ENCODE measurements at places on chromosomes 7 and 10.

DNA sequence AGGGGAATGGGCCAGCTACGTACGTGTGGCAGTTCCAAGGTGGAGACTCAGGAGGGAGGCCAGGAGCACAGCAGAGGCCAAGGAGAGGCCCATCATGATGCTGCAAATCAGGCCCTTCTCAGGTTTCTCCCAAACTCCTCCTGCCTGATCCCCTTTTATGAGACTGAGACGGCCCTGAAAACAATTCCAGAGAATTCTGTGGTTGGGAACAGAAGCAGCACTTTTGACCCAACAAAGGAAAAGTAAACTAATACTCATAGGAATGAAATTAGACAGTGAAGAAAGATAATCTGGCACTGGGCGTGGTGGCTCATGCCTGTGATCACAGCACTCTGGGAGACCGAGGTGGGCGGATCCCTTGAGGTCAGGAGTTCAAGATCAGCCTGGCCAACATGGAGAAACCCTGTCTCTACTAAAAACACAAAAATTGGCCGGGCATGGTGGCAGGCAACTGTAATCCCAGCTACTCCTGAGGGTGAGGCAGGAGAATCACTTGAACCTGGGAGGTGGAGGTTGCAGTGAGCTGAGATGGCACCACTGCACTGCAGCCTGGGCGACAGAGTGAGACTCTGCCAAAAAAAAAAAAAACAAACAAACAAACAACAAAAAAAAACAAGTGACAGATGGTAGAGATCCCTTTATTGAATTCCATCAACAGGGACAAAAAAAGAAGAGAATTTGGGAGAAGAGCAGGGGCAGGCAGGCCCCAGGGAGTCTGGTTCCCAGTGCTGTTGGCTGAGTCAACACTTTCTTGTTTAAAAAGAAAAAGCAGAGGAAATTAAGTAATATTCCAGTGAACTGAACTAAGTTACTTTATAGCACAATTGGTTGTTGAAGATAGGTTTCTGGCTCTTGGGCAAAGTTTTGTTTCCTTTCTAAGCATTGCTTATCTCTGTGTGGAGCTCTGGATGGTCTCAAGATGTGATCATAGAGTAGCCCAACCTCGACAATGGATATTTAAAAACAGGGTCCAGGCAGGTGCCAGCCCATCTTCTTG is at the start of gene CCL26:
TSS of gene CCL26 (minus strand) at position 131 of the 997 bp plus-strand sequence. CDS start at position 96, 35 bp downstream.
- no peak for DNase-seq

- no peak for DNase-seq
Measured at GRCh38 chr7:99839287-99840021, 11.6 kb downstream of the CYP3A43 start.

DNA sequence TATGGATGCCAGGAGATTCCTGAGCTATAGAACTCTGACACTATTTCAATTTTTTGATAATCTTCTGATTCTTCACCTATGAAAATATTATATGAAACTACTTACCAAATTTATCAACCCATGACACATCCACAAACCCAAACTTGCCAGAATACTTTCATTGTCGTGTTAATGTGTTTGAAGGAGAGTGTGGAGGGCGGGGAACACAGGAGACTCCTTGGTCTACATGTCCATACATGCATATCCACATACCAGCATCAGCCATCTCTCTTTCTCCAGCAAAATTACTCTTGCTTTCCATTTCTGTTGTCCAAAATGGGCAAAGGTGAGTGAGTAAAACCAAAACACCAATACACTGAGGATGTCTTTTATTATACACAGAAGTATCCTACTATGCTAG is 23.5 kb upstream of the BPGM start:
- no peak for DNase-seq

DNA sequence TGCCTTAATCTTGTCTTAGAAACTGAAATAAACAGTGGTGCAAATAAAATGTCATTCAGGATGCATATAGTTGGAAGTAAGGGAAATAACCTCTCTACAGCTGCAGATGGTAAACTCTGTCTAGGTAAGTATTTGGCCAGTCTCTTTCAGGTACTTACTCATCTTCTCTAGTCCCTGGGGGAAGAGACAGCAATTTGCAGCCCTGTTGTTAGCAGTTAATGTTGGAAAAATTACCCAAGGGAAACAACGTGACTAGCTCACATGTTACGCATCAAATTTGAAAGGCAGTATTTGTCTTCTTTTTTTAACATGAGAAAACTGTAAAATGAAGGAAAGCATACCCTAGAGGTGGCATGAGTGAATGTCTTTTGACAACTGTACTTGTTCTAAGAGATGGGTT is 3.2 kb upstream of the HUS1 start:
- DNase-seq = no peak

DNA sequence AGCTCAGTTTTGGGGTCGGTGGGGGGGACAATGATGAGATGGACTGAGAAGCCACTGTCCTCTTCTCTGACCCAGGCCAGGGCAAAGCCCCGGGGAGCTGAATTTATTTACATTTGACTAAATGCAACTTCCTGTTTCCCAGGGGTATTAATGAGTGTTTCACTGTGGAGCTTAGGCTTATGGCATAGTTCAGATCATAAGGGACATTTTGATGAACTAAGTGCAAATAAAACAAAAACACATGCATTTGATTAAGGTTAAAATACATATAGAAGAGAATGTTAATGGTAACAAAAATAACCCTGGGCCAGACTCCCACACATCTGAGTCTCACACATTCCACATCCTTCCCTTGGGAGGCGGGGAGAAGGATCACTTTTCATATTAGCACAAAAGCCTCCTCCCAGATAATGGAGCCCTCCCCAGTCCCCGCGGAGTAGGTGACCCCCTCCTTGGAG is 320.6 kb downstream of the FRMD4A start:
- DNase-seq = no peak

GRCh38 chr7:116283595-116284204 is 73.4 kb downstream of the TES start:
- no peak for DNase-seq

GRCh38 chr10:75108684-75109458 is 2.6 kb upstream of the SAMD8 start:
- DNase-seq = no peak

- DNase-seq = no peak
Measured at GRCh38 chr10:103184615-103185014, 8.5 kb downstream of the NT5C2 start.

- DNase-seq = no peak
Measured at GRCh38 chr7:103972779-103973434, 16.6 kb downstream of the RELN start.

DNA sequence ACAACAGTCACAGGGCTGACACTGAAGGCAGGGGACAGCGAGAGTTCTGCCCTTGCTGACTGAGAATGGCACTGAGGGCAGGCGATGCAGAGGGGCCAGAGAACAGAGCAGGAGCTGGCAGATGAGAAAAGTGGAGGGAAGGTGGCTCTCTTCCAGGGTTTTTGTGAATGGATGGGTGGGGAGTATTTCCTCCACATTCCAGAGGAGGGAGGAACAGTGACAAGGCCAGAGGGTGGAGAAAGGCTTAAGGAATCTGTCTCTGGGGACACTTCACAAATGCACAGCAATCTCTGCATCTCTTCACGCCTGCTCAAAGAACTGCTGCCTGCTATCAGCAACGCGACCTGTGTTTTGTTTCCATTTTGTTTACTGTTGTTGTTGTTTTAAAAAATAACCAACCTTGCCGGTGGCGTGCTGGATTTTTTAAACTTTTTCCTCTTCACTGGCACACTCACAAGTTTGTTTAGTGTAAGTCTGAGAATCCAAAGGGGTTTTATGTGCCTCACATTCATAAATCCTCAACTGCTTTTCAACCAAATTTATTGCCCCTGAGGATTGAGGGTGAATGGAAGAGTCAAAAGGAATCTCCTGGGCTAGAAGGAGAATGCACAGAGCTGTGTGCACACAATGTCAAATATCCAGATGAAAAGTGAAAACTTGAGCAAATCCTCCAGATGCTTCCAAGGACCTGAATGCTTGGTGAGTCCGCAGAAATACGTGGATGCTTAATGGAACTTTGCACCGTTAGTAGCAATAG is 129.3 kb downstream of the GLI3 start:
- no peak for DNase-seq

GRCh38 chr7:143487566-143487965 is 9.9 kb downstream of the TAS2R41 start:
- DNase-seq = no peak

- no peak for DNase-seq
Measured at GRCh38 chr10:43294241-43294658, 27.4 kb upstream of the RASGEF1A start.

GRCh38 chr7:120344276-120344675 is 71.3 kb downstream of the KCND2 start:
- no peak for DNase-seq

DNA sequence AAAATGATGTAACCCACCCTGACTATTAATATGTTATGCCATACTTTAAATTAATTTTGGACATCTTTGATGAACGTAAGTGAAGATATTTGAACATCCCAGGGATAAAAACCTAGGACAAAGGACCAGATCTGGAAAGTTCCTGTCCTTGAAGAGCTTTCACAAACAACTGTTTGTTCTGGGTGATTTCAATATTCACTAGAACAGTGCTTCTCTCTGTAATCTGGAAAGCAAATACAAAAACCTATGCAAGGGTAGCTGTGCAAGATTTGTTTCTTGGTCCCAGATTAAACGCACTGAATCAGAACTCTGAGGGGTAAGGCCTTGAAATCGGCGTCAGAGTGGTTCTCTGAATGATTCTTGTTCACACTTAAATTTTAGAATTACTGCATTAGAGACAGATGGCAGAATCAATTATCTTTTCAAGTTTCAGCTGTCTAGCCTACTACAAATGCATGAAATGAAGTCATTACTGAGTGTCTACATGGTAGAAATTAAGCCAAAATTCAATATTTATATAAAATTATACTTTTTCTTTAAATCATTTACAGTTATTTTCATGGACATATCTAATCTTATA is 69.6 kb upstream of the CSTF2T start:
- no peak for DNase-seq

DNA sequence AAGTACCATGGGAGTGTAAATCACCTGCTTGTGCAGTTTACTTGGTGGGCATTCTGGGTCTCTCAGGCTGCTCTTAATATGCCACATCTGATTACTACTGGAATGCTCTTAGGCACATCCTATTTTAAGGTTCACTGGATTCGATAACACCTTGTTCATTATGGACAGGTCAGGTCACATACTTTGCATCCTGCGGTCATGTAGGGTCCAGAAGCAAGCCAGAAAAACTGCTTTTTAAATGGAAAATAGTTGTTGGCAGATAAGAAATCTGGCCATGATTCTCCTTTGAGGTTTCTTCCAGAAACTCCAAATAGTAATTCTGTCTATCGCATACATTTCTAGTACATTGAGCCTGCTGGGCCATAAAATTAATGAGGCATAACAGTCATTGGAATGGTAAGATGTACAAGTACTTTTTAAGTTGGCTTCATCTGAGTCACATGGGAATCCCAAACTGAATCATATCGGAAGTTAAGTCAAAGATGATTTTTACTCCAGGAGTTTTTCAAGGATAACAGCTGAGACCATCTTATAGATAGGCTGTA is 371.9 kb downstream of the LRRTM3 start:
- DNase-seq = no peak

DNA sequence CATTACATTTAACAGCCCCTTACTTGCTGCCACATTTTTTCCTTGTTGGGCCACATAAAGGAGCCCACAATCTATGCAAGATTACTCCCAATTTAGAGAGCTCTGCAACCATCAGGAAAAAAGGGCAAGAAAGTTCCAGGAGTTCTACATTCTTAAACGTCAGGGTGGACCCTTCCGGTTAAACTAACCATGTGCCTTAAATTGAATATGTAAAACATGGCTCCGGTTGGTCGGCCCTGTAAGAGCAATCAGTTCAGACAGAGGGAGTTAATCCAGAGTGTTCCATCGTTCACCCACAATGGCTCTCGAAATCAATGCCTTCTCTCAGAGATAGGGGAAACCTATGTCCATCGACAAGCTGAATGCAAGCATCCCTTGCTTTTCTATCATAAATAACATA is 253.7 kb upstream of the PFKP start:
- no peak for DNase-seq

- no peak for DNase-seq
Measured at GRCh38 chr10:104640339-104641186, 527 bp upstream of the SORCS3 start.

DNA sequence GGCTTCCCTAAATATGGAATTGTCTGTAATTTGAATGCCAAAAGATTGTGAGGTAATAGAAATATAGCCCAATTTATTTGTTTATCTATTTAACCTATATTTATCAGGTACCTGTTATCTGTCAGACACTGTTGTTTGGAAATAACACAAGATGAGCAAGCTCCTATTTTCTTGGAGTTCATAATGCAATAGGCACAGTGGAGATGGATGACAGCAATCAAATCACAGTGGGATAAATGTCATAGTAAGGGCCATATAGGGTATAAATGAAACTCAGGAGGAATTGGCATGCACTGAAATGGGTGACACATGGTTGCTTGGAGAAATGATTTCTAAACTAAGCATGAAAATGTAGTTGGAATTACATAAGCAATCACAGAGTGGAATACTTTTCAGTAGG is 761.8 kb upstream of the MBL2 start:
- no peak for DNase-seq

- DNase-seq = no peak
Measured at GRCh38 chr10:77784856-77785255, 141.7 kb downstream of the DLG5 start.

DNA sequence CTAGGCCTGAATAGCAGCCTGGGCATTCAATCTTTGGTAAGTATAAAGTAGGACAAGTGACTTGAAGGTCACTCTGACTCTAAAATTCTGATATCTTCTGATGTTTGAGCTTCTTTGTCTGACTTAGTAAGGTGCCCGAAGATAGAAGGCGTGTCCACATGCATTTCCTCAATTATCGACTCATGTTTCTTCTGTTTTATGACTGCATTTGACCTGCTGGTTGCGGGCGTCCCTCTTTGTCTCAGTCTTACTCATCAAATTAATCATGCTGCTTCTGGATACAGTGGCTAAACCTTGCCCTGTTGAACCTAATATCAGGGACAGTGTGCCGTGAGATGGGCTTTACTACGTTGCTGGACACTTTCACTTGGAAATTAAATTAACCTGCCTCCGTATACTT is 534.1 kb downstream of the SDK1 start:
- DNase-seq = no peak

- no peak for DNase-seq
Measured at GRCh38 chr10:10869592-10869991, 148.1 kb upstream of the CELF2 start.

DNA sequence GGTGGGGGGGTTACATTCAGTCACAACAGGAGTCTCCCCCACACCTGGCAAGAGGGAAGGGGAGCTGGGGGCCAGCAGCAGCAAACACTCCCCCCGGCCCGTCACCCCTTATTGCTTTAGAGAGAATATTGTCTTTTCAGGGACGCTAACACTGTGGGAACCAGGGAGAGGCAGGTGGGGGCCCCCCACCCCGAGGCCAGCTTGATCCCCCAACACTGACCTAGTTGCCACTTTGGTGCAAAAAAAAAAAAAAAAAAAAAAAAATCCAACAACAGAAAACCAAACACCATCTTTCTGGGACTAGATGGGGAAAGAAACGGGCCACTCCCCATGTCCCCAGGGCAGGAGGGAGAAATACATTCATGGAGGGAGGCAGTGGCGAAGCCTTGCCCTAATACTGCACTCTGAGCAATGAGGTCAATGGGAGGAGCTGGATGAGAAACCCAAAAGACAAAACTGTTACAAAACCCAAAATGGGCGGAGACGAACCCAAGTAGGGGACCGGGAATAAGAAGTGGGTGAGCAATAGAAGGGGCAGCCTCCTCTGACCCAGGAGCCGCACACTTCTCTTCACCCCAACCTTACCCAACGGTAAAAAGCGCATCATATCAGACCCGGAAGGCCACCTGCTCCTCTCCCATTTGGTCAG is 6.5 kb downstream of the GNB2 start:
- DNase-seq = no peak

- no peak for DNase-seq
Measured at GRCh38 chr10:76341740-76342139, 910.3 kb downstream of the LRMDA start.
